ENCODE measurements at places on chromosomes 3 and 15.

GRCh38 chr3:15055019-15055557, 10.0 kb downstream of the MRPS25 start:
- DNase-seq: peak; percentile 47

GRCh38 chr3:31129241-31129640, 234.8 kb upstream of the GADL1 start:
- DNase-seq: no peak

- DNase-seq: no peak
Measured at GRCh38 chr3:105866656-105867653, 1.9 kb downstream of the CBLB start.

DNA sequence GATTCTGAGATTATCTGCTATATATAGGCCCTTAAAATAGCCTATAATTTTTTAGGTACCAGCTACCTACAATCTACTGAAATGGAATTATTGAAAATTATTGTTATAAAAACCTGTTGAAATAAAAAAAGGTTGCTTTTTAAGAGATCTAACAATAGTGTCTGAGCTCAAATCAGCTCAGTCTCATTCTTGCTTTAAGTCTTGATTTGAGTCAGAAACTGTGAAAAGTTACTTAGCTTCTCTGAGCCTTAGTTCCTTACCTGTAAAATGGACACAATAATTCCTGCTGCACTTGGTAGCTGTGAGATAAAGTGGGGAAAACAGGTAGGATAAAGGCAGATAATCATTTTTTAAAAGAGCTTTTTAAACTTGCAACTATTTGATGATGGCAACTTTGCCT, 118.8 kb upstream of the UBE2E2 start:
- no peak for DNase-seq
